ENCODE measurements at places on chromosomes 1 and 21.

- DNase-seq = no peak
Observed at GRCh38 chr1:214216021-214216420, 64.9 kb upstream of the SMYD2 start.

- DNase-seq = no peak
Observed at GRCh38 chr1:26602378-26602959, 72.9 kb downstream of the RPS6KA1 start.

- DNase-seq = no peak
Observed at GRCh38 chr1:50289495-50289894, 133.7 kb downstream of the DMRTA2 start.

- DNase-seq = no peak
Observed at GRCh38 chr21:41488080-41488479, 19.9 kb downstream of the TMPRSS2 start.

DNA sequence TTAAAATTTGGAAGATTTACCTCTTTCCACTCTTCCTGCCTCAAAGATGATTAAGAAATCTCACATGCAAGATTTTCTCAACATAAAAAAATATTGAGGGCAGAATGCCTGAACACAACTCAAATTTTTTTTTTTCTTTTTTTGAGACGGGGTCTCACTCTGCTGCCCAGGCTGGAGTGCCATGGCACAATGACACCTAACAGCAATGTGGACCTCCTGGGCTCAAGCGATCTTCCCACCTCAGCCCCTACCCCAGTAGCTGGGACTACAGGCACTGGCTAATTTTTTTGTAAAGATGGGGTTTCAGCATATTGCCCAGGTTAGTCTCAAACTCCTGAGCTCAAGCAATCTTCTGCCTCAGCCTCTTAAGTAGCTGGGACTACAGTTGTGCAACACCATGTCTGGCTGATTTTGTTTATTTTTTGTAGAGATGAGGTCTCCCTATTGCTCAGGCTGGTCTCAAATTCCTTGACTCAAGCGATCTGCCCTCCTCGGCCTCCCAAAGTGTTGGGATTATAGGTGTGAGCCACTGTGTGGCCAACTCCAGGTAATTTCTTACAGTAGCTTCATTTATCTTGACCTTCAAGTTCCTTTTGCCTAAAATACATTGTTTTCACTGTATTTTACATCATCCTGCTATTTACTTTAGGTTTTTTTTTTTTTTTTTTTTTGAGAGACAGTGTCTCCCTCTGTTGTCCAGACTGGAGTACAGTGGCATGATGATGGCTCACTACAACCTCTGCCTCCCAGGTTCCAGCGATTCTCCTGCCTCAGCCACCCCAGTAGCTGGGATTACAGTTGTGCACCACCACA lies 10.4 kb downstream of the NUCKS1 start:
- no peak for DNase-seq

DNA sequence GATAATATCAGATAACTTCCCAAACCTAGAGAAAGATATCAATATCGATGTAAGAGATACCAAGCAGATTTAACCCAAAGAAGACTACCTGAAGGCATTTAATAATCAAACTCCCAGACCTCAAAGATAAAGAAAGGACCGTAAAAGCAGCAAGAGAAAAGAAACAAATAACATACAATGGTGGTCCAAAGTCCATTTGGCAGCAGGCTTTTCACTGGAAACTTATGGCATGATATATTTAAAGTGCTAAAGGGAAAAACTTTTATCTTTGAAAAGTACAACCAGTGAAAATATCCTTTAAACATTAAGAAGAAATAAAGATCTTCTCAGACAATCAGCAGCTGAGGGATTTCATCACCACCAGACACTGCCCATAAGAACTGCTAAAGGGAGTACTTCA lies 812.7 kb upstream of the ADAMTS5 start:
- no peak for DNase-seq

- DNase-seq = no peak
Observed at GRCh38 chr1:34128186-34128889, 36.7 kb downstream of the CSMD2 start.

Measured in SW 1271 (cell line).